ENCODE measurements at places on chromosomes 3 and 15.

GRCh38 chr3:23199649-23200048 lies 3.5 kb upstream of the UBE2E2 start:
- no peak for DNase-seq

- peak; percentile 91 for DNase-seq
Observed at GRCh38 chr3:129314386-129315222, 35.9 kb downstream of the HMCES start.

GRCh38 chr15:41575282-41575681 lies 16.3 kb downstream of the TYRO3 start:
- no peak for DNase-seq

- DNase-seq = no peak
Observed at GRCh38 chr15:73593304-73594074, 39.7 kb downstream of the NPTN start.

- DNase-seq = no peak
Observed at GRCh38 chr3:133989936-133990702, 39.6 kb downstream of the SLCO2A1 start.

DNA sequence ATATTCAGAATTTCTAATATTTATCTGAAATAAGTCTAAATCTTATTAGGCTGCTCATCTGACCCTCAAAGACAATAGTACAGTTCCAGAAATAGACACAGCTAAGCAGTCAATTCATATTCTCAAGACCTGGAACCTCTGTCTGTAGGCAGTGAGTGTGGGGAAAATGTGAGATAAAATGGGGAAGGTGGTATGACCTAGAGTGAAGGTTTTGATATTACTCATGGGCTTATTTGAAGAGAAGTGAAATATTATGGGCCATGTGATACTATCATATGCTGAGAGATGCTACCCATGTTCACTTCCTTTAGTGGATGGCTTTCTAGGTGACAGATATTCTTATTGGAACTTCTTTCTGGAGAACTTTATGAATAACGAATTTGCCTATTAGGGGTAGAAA lies 33.5 kb downstream of the TGFBR2 start:
- no peak for DNase-seq

- DNase-seq = no peak
Observed at GRCh38 chr15:69926721-69927120, 171.0 kb downstream of the TLE3 start.

GRCh38 chr3:196063971-196064370 lies 17.9 kb downstream of the TFRC start:
- no peak for DNase-seq

GRCh38 chr15:50593761-50594160 lies 47.3 kb upstream of the USP50 start:
- no peak for DNase-seq

DNA sequence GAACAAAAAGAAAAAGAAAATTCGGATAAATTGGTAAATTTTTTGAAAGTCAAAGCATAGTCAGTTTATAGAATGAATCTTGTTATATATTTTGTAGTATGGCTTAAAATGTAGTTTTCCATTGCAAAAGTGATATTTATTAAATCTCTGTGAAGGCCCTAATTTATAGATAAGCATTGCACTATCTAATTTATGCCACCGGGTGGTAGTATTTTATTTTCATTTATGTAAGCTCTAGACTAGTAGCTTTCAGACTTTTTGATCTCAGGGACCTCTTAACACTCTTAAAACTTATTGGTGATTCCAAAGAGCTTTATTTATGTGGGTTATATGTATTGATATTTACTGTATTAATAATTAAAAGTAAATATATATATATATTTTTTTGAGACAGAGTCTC lies 133.9 kb upstream of the LRRFIP2 start:
- DNase-seq = peak; percentile 34

DNA sequence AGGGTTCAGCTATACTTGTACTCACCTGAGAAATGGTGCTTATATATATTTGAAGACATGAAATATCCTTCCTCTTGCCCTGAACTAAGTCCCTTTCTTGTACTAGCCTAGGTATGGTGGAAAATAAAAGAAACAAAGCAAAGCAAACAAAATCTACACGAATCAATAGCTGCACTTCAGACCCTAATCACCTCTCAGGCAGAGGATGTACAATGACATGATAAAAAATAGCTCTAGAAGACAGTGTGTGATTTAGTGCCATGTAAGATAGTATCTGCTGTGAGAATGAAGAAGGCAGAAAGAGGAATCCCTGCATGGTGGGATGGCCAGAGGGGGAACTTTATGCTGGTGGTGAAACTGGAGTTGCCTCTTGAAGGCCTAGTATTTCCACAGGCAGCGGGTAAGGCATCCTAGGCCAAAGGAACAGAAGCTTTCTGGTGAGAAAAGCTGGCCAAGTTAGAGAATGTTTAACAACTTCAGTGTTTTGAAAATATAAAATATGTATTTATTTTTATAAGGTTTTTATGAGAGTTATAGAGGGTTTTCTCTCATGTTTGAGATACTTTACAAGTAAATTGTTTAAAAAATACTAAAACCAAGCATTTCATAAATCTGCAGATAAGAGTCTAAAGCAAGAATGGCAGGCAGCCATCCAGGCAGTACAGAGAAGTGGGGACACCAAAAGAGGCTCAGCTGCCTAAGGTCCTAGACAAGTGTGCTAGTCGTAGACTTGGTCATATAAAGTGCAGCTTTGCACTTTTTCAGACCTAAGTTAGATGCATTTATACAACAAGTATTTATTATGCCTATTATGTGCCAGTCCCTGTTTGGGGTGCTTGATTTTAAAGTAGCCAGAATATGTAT lies 14.9 kb downstream of the LEKR1 start:
- DNase-seq = no peak

- DNase-seq = no peak
Observed at GRCh38 chr3:163368168-163368567, 1710.1 kb downstream of the SI start.

GRCh38 chr3:128269006-128269775 lies 115.9 kb downstream of the EEFSEC start:
- DNase-seq = no peak

DNA sequence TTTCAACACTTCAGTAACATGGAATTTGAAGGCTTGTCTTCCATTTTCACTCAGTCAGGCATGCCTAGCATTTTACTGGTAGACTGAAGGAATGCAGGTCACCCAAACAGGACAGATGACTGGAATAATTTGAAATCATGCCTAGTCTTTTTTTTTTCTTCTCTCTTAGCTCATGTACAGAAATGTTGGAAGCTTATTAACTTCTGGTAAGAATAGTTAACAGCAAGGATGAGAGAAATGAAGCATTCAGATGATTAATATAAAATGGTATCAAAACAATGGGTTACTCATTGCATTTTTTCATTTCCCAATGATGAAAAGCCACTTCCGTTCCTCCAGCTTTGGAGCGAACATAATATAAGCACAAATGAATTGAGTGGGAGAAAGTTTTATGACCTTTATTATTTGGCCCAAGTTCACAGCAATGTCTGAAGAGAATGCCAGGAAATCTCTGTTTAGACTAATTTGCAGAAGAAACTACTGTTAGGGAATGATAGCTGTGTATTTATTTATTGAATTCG lies 431.6 kb upstream of the RASGRP1 start:
- no peak for DNase-seq

DNA sequence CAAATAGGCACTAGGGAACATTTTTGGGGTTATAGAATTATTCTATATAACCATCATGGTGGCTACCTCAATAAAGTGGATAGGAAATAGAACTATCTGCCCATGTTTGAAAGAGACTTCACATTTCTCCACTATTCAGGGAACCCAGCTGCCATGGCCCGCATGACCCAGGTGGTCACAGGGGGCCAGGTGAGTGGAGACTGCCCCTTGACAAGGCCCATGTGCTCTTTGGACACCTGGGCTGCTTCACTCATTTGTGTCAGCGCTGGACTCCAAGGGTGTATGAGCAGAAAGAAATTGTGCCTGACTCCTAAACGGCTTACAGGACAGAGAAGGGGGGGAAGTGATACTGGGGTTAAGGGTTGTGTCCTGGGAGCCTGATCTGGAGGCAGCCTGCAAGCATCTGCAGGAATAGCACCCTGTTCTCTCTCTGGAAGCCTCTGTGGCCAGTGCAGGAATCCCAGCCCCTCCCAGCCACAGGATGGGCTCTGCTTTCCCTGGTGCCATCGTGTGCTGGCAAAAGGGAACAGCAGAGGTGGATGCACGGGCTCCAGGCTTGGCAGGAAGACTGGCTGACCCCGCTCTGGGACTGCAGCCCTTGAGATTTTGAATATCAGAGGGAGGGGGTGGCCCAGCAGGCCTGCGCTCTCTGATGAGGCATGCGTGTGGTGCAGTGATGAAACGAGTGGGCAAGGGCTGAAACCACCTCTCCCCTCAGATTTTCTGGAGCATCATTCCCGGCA lies 9.1 kb upstream of the C3orf22 start:
- DNase-seq = no peak

GRCh38 chr3:55532806-55533205 lies 45.7 kb upstream of the WNT5A start:
- DNase-seq = no peak

DNA sequence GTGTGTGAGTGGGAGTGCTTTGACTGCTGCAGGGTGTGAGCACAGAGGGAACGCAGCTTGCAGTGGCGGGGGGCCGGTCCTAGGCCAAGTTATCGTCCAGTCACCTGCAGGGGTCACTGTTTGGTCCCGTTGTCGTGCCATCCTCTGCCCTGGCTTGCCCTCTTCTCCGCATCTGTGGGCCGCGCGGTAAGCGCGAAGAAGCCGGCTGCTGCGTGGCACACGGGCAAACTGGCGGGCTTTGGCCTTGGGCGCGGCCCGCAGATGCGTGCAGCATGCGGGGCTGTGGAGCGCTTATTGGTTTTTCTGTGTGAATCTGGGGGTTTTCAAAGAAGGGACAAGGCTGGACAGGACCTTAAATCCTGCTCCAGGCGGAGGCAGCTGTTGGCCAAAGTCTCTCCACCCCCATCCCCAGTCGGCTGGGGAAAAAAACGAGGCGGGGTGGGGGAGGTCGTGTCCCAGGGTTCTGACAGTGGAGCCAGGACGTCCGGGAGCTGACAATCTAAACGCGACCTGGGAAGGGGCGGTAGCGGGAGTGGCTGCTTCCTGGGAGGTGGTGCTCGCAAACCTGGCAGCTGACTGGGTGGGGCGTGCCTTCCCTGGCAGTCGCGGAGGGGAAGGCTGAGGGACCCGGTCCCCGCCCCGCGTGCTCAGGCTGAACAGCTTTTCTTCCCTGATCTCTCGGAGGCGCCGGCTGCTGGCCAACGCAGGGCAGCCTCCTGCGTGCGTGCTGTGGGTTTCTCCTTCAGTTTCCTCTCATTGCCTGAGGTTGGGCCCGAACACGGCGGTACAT lies 39.7 kb upstream of the VEPH1 start:
- no peak for DNase-seq

GRCh38 chr3:112074616-112075497 lies 11.3 kb upstream of the C3orf52 start:
- DNase-seq = peak; percentile 88

DNA sequence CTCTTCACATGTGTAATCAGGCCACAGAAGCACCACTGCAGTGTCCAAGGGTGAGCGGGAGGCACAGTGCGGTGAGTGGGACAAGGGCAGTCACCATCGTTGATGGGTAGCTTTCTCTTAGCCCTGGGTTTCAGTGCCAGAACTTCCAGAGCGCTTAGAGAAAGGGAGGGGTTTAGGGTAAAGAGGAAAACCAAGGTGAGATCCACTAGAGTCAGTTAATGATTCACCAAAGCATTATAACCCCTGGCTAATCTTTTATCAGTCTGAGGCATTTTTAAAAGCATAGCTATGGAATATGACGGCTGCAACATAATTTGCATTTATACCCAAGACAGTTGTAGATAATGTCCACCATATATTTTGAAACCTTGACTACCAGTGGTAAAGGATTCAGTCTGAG lies 94.8 kb downstream of the SHQ1 start:
- no peak for DNase-seq

DNA sequence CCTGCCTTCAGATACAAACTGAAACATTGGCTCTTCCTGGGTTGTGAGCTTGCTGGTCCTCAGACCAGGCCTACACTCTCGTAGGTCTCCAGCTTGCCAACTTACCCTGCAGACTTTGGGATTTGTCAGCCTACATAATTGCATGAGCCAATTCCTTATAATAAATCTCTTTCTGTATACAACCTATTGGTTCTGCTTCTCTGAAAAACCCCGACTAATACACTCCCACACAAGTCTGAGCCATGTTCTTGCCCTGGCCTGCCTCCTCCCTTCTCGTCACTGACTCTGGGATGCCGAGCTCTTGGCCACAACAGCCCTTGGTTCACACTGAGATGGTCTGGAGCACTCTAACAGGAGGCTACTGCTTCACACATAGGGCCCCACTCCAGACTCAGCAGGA lies 9.5 kb downstream of the CYP19A1 start:
- DNase-seq = no peak

GRCh38 chr3:102790747-102791325 lies 356.0 kb downstream of the ZPLD1 start:
- DNase-seq = no peak

DNA sequence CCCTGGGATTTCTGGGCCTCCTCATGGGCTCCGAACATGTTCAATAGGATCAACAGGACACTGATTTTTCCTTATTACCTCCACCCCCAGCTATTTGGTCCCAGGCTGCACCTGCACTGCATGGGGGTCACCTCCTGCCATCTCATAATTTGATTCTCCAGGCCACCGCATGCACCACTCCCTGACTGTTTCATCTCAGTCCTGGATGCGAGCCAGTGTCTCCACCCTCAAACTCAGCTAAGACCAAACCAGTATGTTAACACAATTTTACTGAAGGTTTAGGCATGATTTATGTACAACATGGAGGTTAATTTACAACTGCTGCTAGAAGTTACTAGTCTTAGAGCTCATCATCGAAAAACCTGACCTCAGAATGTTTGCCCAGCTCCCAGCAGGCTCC lies 249.5 kb downstream of the UACA start:
- no peak for DNase-seq

GRCh38 chr3:63438826-63439371 lies 160.8 kb downstream of the SYNPR start:
- no peak for DNase-seq

DNA sequence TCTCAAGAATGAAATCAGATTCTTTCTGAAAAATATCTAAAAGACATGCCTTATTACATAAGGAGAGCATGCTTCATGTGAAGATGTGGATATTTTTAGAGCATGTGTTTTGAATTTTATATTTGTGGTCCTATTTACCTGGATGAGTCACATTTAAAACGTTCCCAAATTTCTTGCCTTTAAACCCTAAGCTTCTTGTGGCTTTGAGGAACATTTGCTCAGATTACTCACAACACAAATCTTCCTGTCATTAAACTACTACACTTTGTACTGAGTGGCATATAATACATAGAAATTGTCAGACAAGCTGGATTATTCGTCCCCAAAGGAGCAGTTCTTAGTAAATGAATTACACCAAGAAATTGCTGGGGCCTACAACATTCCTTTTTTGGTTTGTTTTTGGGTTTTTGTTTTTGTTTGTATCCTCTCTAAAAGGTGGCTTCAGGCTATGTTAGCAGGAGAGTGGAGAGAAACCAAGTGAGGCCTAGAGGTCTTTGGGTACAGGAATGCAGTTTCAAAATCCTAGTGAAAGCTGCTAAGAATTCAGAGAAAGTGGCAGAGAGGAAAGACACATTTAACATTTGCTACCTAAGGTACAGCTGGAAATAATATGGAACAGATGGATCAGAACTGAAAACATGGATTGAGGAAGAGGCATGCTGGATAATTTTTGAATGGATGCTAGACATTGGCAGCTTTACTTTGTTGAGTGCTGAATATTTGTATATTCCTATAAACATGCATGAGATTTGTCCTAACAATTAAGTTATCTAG lies 128.1 kb downstream of the RPL22L1 start:
- DNase-seq = no peak

All from MM.1S (cell line).